Stimulated activated CD8-positive, alpha-beta memory T cell treated with anti-CD3 and anti-CD28 coated beads, Interleukin-7, amount 100 ng/mL, for 48 hours (primary cell): ENCODE measurements at places on chromosomes 5 and 9.
A peak's percentile ranks its signal among the peaks of the same experiment; 100 is the strongest.

- DNase-seq: no peak
Measured at GRCh38 chr5:160702934-160703333, 149.1 kb downstream of the ATP10B start.

DNA sequence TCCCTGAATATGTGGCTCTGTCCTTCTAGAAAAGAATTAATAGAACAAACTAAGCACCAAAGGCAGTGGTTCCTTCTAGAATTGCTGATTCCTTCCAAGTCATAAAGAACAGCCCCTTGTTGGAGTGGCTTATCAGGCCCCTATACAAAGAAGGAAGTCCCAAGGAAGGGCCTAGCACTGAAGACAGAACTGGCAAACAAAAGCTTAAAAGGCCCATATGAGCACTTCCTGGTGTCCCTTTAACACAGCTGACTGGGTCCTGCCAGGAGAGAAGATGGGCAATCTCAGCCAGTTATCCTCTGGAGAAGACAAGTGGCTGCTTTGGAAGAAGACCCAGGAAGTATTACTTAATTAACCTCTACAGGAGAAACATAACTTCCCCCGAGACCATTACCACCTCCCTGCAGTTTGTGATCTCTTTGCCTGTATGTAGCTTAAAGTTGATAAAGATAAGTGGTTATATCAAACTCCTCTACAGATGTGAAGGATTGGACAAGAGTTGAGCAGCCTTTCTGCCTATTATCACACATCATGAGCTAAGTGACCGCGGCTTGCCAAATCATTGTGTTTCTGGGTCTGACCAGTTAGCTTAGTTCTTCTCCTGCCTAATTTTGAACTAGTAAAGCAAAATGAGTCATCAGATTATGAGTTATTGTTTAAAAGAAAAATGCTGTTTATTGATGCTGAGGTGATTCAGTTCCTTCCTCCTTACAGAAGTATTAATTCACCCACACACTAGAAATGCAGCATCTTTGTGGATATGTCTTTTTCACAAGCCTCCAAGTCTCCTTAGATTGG, 13.3 kb upstream of the STING1 start:
- no peak for DNase-seq

DNA sequence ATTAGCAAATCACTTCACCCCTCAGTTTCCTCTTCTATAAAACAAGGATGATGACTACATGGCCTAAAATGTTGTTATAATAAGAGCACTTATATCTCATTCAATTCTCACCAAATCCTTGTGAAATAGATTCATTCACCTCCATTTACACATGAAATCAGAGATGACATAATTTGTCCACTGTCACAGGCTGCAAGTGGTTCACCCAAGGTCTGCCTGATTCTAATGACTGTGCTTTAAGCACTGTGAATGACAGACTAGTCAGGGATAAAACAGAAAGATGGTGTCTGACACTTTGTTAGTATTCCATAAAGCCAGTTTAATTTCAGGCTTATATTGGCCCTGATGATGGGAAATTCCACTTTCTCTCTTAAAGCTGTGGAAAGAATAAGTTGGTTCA, 209.5 kb downstream of the MAPKAP1 start:
- DNase-seq: no peak

DNA sequence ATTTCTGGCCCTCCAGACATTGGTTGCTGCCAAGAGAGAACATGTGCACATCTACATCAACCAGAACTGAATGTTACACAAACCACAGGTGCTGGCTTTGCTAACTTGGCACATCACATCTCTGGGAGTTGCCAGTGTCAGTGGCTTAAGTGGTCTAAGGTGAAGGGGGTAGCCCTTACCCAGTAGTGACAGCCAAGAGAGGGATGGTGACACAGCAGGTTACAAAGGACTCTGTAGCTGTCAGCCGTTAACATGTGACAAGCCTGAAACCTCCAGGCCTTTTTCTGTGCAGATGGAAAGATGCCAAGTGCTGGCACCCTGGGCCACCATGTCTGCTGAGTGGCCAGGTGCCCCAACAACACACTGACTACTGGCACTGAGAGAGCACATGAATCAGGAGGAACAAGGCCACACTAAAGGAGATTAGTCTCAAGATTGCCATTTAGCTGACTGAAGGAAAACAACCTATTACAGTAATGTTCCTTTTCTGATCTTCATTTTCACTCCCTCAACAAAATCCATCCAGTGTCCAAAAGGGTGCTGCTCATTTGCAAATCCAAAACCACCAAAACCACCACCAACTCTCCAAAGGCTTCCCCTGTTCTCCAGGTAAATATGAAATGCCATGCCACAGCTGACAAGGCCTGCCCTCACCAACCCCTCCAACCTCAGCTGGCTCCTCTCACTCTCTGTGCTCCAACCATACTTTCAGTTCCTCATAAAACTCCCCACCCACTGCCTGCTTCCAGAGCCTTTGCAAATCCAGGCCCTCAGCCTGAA, 20.2 kb downstream of the SIL1 start:
- no peak for DNase-seq

DNA sequence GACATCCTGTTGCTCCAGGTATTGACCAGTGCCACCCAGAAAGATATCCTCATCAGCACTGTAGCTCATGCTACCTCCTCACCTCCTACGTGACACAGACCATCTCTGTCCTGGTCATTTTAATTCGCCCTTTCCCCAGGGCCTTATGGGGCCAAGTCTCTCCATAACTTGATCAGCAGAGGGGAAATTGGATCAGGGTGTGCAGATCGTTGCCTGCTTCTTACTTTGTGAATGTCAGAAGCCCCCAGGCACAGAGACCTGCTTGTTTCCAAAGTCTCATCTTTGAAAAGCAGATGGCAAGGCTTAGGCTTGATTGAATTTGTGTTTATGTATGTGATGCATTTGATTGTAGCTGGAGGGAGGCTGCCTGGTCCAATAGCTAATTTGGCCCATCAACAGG, 8.8 kb upstream of the DBH start:
- no peak for DNase-seq

- no peak for DNase-seq
Measured at GRCh38 chr9:38671748-38672147, 48.2 kb downstream of the FAM240B start.

DNA sequence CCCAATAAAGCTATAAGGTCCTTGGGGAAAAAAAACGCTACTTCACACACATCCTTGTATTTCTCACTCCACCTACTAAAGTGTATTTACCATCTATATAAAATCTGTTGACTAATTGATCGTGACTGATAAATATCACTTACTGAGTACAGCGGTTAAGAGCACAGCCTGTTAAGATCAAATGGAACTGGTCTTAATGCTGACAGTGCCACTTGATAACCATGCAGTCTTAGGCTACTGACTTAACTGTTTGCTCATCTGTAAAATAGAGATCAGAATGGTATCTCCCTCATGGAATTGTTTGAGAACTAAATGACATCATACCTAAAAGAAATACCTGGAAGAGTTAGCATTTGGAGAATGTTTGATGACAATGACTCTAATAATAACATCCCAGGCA, 67.5 kb downstream of the ZFAND5 start:
- no peak for DNase-seq

DNA sequence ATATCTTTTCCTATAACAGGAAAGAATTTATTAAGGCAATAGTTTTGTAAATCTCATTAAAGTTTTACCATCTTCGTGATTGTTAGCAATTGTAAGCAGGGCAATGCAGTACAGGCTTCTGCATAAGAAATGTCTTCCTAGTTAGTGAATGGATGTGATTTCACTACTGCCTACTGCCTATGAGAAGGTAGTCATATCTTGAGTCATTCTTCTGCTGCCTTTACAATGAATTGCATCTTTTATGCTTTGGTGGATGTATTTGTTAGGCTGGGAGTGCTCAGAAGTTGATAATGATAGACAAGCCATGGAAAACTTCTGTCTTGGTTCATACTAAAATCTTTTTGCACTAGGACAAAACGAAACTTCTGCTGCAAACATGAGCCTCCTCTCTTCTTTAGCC, 128.0 kb downstream of the ADAMTSL1 start:
- DNase-seq: no peak

DNA sequence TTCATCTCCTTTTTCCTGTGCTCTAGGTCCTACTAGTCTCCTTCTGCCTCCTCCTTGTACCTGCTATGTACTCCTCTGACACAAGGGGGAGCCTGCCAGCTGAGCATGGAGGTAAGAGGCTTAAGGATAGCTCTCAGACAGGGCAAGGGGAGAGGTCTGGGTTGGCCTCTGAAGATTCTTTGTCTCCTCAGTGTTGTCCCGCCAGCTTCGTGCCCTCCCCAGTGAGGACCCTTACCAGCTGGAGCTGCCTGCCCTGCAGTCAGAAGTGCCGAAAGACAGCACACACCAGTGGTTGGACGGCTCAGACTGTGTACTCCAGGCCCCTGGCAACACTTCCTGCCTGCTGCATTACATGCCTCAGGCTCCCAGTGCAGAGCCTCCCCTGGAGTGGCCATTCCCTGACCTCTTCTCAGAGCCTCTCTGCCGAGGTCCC, 3.8 kb downstream of the CREB3 start:
- peak; percentile 50 for DNase-seq

DNA sequence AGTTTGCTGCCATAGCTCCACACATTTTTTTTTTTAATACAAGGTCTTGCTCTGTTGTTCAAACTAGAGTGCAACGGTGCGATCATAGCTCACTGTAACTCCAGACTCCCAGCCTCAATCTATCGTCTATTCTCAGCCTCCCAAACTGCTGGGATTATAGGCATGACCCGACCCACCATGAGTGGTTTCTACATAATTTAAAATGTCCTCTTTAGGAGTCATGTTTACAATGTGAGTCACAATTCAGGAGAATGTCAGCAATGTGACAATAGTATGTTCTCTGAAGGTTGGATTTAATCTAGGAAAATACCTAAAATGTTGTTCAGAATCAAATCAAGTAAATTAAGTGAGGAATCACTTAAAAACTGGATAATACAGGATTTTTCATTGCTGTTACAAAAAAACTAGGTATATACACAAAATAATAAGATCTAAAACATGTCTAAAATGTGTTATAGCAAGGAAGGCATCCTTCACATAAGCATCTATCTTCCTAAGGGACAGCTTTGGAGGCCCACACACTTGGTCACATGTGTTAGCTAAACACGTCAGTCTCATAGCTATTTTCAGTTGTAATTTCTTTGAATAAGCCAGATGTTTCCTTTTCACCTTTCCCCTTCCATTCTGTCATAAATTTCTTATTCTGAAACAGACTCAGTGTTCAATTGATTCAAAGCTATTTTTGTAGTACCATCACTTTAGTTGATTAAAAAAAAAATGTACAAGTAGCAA, 30.0 kb upstream of the ELAVL2 start:
- no peak for DNase-seq

- no peak for DNase-seq
Measured at GRCh38 chr5:43634621-43635020, 31.6 kb downstream of the NNT start.

GRCh38 chr9:125293134-125293533, 31.5 kb downstream of the GAPVD1 start:
- DNase-seq: no peak

DNA sequence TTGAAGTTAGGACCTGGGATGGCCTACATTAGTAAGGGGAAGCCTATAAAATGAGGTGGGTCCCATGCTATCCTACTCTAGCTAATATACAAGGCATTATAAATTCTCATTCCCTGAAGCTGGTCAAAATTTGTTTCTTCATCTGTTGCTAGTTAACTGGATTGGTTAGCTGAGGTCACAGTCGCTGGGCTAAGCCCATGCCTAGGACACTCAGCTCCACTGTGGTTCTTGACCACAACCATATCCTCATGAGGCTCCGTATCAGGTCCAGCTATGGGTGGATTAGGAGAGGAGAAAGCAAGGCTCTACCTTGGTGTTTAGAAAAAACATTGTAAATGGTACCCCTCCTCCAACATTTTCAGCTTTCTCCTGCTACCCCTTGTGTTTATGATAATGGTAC, 52.8 kb upstream of the RAI14 start:
- DNase-seq: no peak

DNA sequence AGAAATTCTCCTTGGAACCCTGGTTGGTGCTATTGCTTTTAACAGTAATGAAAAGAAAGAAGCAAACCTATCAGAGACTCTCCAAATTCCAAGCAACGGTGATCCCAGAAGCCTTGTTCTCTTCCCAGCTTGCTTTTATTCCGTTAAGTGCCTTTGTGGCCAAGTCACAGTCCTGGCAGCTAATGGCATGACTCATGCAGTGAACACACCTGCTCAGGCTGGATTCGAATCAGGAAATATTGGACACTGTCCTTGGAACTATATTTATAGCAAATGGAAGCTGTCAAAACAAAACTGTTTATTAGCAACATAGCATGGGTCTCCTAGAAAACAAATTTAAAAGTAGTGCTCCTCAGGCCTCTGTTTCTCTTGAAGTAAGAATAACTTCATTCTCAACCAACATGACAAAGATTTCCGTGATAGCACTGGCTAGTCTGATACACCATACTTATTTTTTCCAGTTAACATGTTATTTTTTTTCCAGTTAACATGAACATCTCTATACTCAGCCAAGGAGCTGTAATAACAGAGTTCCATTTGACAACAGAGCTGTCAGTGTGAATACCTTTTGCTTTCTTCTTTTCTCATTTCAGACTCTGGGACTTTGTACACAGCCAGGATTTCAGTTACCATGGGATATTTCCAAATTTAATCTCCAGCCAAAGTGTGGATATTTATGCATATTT, 502.4 kb downstream of the GADD45G start:
- no peak for DNase-seq

DNA sequence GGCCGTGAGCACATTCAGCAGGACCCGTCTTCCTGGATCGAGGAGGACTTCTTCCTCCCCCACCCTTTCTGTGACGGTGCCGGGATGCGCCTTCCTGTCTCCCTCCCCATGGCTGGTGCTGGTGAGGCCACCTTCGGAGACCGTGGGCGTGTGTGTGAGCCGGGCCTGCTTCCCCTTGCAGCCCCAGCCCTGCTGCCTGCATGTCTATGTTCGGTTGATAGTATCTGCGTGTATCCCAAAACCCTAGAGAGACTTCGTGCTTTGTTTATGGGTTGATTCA, 12.8 kb downstream of the CEP72 start:
- no peak for DNase-seq

DNA sequence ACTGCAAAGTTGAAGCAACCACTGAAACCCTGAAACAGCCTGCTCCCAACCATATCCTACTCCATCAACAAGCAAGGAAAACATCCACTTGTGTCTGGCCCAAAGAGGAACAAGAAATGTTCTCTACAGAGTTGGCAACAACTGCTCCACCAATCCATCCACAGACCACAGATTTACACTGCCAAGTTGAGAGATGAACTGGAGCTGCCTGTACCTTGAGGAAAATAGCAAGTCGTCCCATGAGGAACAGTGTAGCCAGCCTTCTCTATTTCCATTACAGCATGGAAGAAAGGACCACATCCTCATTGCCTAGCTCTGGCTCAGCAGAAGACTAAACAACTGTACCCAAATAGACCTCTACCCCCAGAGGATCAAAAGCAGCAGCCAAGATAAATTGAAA, 60.4 kb downstream of the DEPDC1B start:
- no peak for DNase-seq

DNA sequence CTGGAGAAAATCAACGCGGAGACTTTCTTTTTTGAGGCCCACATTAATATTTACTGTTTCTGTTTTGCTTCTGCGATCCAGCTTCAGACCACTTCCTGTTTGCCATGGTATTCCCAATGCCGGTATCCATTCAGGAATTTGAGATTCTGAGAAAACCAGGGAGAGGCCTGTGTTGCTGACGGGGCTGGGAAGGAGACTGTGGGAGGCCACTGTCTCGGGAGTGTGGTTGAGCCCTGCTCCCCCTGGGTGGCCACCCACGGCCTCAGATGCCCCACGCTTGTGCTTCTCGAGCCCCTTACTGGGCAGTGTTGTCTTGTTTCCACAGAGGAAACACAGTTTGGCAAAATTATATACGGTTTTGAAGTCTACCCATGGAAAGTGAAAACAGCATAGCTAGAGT, 403.6 kb upstream of the IRX2 start:
- no peak for DNase-seq
